ENCODE measurements at places on chromosomes 3 and 15.
A peak's percentile ranks its signal among the peaks of the same experiment; 100 is the strongest.

DNA sequence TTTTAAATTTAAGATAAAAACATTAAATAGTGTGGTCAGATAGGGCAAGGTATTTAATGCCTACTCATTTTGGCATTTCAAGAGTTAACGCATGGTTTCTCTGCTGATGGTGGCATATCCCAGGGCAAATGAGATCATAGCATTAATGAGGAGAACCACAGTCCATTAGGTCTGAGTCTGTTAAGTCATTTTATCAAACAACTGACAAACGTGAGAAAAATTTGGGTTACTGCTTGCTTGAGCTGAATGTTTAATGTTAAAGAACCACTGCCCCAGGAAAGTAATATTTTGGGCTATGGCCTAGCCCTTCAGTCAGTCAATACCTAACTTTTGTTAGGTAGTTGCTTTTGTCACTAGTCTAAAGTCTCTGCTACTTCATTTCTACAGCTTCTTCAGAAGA is 37.9 kb upstream of the SLC2A2 start:
- DNase-seq: no peak

- no peak for DNase-seq
These were observed 13.7 kb upstream of the ULK4 start for GRCh38 chr3:41975416-41976103.

DNA sequence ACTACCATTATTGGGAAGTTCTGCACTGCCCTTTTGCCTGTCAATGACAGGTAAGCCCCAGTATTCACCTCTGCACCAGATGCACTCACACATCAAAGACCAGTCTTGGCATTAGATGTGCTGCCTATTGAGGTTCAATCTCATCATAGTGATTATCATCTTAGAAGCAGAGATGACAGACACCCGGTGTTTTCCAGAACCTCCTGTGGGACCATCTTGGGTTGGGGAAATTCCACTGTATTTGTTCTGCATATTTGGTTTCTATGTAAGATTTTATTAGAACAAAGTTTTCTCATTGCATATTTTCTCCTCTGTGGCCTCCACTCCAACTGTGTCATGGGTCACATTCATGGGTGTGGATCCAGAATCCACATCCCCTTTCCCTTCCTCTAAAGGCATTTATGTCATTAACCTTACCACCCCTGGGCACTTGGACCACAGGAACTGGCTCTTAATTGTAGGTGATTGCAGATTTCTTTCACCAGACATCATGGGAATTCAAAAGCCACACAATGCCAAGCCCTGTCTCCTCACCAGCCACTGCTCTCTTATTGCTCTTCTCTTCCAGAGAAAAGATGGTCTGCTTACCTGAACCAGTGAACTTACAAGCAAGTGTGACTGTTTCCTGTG is 31.2 kb downstream of the PLA1A start:
- DNase-seq: no peak

GRCh38 chr3:156655819-156656550 is 18.4 kb upstream of the TIPARP start:
- no peak for DNase-seq

GRCh38 chr3:20125897-20126296 is 60.1 kb downstream of the SGO1 start:
- peak; percentile 26 for DNase-seq

DNA sequence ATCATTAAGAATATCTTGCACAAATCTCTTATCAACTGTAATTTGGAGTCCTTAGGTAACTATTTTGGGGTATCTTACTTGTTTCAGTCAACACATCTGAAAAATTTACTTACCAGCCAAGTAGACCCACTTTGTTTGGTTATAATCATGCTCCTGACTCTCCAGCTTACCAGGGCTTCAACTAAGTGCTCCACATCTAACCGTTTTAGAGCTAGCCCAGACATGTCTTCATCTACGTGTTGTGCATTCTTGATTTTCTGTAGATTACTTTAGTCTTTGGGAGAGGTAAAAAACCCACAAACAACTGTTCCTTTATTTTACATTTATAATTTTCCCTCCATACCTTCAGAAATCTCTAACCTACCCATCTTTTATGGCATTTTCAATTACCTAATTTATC is 17.2 kb downstream of the EAF2 start:
- no peak for DNase-seq

DNA sequence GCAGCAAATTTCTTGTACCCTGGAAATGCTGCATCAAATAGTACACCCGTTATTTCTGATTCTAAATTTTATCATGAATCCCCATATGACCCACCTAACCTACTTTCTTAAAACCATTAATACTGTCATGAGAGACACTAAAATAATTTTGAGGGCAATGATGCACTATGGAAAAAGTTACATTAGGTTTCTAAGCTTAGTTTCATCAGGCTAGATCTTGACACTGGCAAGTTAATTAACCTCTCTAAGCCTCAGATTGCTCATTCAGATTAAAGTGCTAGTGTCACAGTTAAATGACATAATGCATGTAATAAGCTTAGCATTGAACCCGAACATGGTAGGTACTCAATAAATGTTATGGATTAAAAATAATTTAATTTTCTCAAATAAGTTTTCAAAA is 8.2 kb downstream of the GOLIM4 start:
- no peak for DNase-seq

- no peak for DNase-seq
These were observed 23.1 kb upstream of the HERC1 start for GRCh38 chr15:63856711-63857460.

DNA sequence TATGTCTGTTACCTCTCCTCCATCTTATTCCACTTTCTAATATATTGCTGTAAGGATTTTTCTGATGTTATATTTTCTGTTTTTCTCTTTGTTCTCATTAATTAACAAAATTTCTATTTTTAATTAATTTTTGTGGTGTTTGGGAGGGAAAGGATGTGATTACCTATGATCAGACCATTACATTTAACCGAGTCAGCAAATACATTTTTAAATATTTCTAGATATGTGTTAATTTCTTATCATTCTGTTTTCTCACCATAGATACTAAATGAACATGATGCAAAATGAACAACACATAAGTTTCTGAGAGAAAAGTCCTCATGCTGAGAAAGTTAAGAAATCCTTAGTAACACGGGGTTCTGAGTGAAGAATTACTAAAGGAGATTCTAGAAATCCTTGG is 80.6 kb upstream of the P2RY1 start:
- no peak for DNase-seq

DNA sequence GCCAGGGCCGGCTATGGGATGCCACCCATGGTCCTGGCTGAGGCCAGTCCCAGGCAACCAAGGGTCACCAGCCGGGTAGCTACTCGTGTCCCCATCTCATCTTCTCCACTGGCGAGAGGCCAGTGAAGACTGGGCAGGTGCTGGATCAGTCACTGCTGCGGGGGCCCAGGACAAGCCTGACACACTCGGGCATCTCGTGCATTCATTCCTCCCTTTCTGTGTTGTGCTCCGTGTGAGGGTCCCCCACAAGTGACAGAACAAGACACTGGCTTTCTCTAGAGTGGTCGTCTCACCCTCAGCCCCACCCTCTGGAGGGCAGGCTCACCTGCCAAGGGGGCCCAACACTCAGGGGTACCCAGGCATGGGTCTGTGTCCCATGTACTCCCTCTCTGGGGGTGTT is 48.4 kb downstream of the ROPN1B start:
- no peak for DNase-seq

- DNase-seq: no peak
These were observed 63.4 kb downstream of the PPARG start for GRCh38 chr3:12352253-12352652.

- DNase-seq: peak; percentile 31
These were observed 58.5 kb downstream of the ECT2 start for GRCh38 chr3:172808969-172809546.

DNA sequence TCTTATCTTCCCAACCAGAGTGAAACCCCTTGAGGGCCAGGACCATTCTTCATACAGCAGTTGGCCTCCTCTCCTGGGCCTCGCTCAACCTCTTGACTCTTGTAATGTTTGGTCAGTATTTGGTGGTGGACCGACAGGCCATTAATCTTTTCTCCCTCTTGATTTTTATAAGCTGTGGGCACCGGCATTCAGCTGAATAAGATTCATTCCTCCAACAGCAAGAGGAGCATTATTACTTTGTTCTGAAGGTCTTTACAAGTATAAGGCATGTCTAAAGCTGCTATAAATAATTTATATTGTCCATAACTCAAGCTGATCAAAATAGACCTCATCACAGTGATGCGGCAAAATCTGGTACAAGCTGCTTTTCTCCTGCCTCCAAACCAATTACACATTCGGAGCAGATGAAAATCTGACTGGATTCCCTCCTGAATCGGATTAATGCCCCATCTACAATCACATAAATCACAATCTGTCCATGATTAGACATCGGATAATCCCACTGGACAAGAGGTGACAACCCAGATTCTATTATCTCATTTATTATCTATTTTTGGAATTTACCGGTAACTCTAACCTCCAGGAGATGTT is 8.4 kb upstream of the ISL2 start:
- no peak for DNase-seq

Data from midbrain (tissue), 1 donor.